ENCODE measurements at places on chromosomes 4 and X. TPM values are rescaled to one million over a fixed set of nuclear protein-coding genes. Genes with fewer than 3 reads are reported as not detected.

The CDKL2 gene
- 8.1 TPM for total RNA-seq

The FANCB gene
- 7.9 TPM for total RNA-seq

The SRPX2 gene
- 6.3 TPM for total RNA-seq

The FAM9C gene
- total RNA-seq = not detected

The HPSE gene
- 0.93 TPM for total RNA-seq

The PCDH11X gene
- 23.6 TPM for total RNA-seq
